ENCODE measurements at places on chromosomes 5 and 9.

GRCh38 chr9:127144670-127145445 is 22.4 kb upstream of the ANGPTL2 start:
- DNase-seq = no peak
- no peak overlapping the region for H3K4me3 ChIP-seq
- no peaks in the 10 kb centered on the region for H3K4me1 ChIP-seq
- H3K36me3 ChIP-seq = no peaks in the 10 kb centered on the region

DNA sequence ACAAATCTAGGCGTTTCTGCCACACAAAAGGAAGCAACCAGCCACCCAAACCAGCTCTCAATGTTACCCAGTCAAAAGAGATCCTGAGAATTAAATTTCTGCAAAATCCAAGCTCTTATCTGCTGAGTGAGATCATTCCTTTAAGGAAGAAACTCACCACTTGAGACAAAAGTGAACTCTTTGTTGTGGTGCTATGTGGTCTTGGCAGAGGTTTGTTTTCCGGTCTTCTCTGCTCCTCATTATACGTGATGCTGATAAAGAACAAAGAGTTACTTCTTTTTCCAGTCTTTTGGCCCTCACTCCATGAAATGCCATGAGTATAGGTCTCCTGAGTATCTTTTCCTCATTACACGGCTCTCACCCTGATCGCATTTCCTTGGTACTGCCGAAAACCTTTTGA is 82.1 kb downstream of the PRKACG start:
- no peak overlapping the region for H3K4me3 ChIP-seq
- H3K4me1 ChIP-seq = peaks cover 25% of the 10 kb centered on the region
- DNase-seq = no peak
- no peaks in the 10 kb centered on the region for H3K36me3 ChIP-seq

DNA sequence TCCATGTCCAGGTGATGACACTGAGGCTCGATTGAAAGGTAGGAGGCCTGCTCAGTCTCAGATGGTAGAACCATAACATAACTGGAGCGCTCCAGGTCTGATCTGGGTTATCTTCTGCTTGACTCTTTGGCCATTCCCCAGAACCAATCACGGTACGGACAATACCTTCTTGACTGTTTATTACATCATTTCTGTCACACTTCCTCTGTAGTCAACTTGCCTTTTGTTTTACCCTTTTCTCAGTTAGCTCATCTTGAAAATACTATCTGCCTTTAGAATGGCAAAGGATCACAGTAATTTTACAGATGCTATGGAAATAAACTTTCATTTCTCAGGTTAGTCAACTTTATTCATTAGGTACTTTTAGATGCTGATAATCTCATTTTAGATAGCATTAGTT is 22.4 kb downstream of the GLRA1 start:
- DNase-seq = no peak
- H3K27me3 ChIP-seq = no peaks in the 10 kb centered on the region
- H3K4me3 ChIP-seq = no peak overlapping the region
- no peak overlapping the region for H3K27ac ChIP-seq

GRCh38 chr5:155406815-155407214 is 393.3 kb downstream of the KIF4B start:
- peak overlapping the region; percentile 48 for H3K27ac ChIP-seq
- peak; percentile 57 for DNase-seq
- no peaks in the 10 kb centered on the region for H3K36me3 ChIP-seq
- no peaks in the 10 kb centered on the region for H3K27me3 ChIP-seq

DNA sequence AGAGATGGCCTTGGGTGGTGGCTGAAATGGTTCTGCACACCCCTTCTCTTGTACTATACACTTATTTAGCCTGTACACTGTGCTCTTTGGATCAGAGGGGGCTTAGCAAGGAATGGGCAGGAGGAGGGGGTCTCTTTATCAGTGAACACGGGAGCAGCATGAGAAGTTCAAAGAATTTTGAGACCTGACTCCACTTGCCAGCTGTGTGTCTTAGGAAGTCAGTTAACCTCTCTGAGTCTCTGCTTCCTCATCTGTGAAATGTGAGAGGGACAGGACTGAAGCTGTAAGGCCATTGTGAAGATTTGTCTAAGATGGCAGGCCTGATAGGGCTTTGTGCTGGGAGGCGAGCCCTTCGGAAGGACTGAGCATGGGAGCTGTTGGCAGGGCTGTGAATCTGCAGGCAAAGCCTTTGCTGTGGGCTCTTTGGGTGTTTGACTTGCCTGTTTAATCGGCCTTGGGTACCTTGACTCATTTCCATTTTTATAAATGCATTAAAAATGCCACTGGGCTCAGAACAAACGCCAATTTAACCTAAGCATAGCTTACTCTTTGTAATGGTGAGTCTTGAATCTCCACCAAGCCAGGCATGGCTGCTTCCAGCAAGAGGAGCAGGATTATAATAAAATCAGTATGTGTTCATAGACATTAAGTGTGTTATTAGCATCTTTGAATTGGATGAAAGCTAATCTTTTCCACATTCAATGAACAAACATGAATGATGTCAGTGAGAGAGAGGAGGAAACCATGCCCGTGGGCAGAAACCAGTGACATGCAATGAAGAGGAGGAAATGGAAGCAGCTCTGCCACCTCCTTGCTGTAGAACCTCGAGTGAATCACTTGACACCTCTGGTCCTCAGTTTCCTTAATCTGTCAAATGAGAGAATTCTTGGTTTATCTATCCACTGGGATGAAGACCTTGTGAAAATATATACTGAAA is 89.4 kb downstream of the MACROH2A1 start:
- no peak overlapping the region for H3K4me3 ChIP-seq
- peaks cover 24% of the 10 kb centered on the region for H3K4me1 ChIP-seq
- no peaks in the 10 kb centered on the region for H3K27me3 ChIP-seq
- DNase-seq = no peak
- no peaks in the 10 kb centered on the region for H3K36me3 ChIP-seq
